Right atrium auricular region (tissue), 2 donors: ENCODE measurements at places on chromosomes 11 and 22.

DNA sequence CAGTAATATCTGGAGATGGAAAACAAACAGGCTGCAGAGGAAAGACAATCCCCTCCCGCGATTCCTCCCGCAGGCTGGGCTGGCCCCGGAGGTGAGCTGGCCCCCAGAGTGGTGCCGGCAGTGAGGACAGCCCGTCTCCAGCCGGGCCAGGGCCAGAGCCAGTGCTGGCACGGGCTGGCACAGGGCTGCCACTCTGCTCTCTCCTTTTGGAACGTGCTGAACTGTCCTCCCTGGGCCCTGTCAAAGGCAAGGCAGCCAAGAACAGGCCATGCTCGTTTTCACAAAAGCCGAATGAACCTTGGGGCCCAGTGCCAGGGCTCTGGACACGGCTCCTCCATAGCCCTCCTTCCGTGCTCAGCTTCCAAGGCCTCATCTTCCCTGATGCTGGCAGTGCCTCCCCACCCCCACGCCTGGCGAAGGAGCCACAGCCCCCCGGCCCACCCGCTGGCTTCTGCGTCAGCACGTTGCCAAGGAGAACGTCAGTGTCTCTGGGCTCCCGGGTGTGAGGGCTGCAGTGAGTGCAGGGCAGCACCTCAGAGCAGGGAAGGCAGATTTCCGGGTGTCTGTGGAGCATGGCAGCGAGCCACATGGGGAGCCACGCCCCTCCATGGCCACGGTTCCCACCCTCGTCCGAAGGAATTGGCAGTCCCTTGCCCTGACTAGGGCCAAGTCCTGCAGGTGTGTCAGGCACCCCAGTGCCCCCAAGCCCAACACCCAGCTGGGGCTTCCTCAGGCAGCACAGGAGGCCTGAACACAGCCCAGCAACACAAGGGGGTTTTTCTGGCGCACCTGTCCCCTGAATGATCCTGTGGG, 28.6 kb downstream of the GNAZ start:
- H3K4me1 ChIP-seq = peaks cover 31% of the 10 kb centered on the region
- H3K4me3 ChIP-seq = no peak overlapping the region
- H3K27me3 ChIP-seq = no peaks in the 10 kb centered on the region
- DNase-seq = no peak
- no peaks in the 10 kb centered on the region for H3K36me3 ChIP-seq

DNA sequence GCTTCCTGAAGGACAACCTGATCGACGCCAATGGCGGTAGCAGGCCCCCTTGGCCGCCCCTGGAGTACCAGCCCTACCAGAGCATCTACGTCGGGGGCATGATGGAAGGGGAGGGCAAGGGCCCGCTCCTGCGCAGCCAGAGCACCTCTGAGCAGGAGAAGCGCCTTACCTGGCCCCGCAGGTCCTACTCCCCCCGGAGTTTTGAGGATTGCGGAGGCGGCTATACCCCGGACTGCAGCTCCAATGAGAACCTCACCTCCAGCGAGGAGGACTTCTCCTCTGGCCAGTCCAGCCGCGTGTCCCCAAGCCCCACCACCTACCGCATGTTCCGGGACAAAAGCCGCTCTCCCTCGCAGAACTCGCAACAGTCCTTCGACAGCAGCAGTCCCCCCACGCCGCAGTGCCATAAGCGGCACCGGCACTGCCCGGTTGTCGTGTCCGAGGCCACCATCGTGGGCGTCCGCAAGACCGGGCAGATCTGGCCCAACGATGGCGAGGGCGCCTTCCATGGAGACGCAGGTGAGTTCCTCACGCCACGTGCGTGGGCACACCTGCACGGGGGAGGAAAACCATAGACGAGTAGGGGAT, 1.5 kb downstream of the BCR start:
- H3K27ac ChIP-seq = no peak overlapping the region
- H3K4me1 ChIP-seq = no peaks in the 10 kb centered on the region
- H3K27me3 ChIP-seq = no peaks in the 10 kb centered on the region
- no peak for DNase-seq
- H3K36me3 ChIP-seq = no peaks in the 10 kb centered on the region

DNA sequence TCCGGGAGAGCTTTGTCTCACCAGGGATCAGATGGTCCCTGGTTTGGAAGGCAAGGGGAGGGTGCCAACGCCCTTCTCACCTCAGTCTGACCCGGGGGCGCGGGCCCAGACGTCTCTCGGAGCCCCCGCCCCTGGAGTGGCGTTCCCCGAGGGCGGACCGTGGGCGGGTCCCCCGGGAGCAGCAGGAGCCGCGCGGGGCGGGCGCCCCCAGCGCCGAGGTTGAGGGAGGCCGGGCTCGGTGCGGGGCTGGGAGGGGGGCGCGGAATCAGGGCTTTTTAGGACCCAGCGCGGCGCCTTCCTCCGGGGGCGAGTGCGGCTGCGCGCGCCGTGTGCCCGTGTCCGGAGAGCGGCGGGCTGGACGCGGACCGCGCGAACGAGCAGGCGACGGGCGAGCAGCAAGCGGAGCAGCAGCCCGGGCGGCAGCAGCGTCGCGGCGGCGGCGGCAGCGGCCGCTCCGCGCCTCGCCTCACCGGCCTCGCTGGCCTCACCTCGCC, at the start of gene KCNC1:
Gene KCNC1 (plus strand): TSS at position 364 of the 494 bp plus-strand sequence. CDS start 1,222 bp downstream, outside the sequence.
- H3K36me3 ChIP-seq = no peaks in the 10 kb centered on the region
- DNase-seq = no peak
- peaks cover 20% of the 10 kb centered on the region for H3K4me1 ChIP-seq
- H3K4me3 ChIP-seq = peak within 1 kb of the TSS; percentile 34

- no peaks in the 10 kb centered on the region for H3K36me3 ChIP-seq
- no peak for DNase-seq
- H3K4me3 ChIP-seq = peak overlapping the region; percentile 45
- H3K4me1 ChIP-seq = peaks cover 33% of the 10 kb centered on the region
- no peak overlapping the region for H3K27ac ChIP-seq
- H3K27me3 ChIP-seq = peaks cover 50% of the 10 kb centered on the region
Measured at GRCh38 chr22:19765477-19766239, 5.1 kb downstream of the TBX1 start.

- no peaks in the 10 kb centered on the region for H3K36me3 ChIP-seq
- H3K4me3 ChIP-seq = peak overlapping the region; percentile 34
- H3K27ac ChIP-seq = no peak overlapping the region
- peaks cover 13% of the 10 kb centered on the region for H3K4me1 ChIP-seq
Measured at GRCh38 chr22:23565305-23565914, 14.7 kb downstream of the IGLL1 start.
